ENCODE measurements at places on chromosomes 12 and 14.

DNA sequence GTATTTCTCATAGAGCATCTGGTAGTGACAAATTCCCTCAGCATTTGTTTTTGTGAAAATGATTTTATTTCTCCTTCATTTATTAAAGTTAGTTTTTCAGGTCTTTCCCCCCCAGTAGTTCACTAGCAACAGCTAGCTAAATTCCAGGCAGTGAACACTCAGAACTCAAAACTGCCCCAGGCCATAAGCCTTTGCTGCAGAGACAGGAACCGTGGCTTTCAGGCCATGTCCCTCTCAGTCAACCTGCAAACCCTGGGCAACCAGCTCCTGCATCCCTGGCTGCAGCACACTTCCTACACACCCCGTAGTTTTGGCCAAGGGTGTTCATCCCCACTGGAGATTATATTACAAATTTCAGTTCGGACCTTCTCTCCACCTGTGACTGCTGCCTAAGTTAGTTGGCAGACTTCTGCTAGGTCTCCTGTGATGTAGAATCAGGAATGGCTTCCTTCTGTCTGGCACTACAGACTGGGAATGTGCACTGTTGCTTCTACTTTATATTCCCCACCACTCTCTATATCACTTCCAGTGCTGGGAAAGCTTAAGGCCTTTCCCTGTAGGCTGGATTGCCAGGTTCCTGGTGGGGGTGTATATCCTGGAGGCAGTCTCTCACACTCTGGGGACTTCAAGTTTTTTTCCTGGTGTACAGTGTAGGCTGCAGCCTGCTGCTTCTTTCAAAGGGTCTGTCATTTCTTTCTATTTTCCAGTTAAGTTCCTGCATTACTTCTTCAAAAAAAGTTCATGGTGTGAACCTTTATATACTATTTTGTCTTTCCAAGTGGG, 924.4 kb upstream of the LRFN5 start:
- DNase-seq = no peak

- DNase-seq = no peak
These were observed 15.1 kb downstream of the SLC15A4 start for GRCh38 chr12:128808651-128809050.

- peak; percentile 83 for DNase-seq
These were observed 18.1 kb downstream of the RFC5 start for GRCh38 chr12:118034429-118035189.

- no peak for DNase-seq
These were observed 64.7 kb downstream of the TMEM121 start for GRCh38 chr14:105591052-105591451.

GRCh38 chr12:2354151-2354991, 301.6 kb downstream of the CACNA1C start:
- peak; percentile 93 for DNase-seq

DNA sequence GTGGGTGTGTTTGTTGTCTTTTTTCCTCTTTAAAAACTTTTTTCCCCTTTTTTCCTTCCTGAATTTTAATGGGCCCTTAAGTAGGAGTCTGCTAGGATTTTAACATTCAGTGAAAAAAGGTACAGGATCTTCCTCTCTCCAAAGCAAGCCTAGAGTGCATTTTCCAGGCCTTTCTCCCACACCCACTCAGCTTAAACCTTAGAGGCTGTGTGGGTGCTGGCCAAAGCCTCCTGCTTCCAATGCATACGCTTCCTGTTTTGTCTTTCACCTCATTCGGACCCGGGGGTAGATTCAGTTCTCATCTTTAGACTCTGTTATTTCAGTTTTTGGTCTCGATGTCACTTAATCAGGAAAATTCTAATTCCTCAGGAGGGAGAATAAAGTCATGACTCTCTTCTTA, 51.2 kb downstream of the TMEM30B start:
- no peak for DNase-seq

GRCh38 chr12:91951571-91951970, 194.1 kb downstream of the BTG1 start:
- DNase-seq = no peak

- DNase-seq = no peak
These were observed 36.0 kb downstream of the ATF1 start for GRCh38 chr12:50799908-50800307.

DNA sequence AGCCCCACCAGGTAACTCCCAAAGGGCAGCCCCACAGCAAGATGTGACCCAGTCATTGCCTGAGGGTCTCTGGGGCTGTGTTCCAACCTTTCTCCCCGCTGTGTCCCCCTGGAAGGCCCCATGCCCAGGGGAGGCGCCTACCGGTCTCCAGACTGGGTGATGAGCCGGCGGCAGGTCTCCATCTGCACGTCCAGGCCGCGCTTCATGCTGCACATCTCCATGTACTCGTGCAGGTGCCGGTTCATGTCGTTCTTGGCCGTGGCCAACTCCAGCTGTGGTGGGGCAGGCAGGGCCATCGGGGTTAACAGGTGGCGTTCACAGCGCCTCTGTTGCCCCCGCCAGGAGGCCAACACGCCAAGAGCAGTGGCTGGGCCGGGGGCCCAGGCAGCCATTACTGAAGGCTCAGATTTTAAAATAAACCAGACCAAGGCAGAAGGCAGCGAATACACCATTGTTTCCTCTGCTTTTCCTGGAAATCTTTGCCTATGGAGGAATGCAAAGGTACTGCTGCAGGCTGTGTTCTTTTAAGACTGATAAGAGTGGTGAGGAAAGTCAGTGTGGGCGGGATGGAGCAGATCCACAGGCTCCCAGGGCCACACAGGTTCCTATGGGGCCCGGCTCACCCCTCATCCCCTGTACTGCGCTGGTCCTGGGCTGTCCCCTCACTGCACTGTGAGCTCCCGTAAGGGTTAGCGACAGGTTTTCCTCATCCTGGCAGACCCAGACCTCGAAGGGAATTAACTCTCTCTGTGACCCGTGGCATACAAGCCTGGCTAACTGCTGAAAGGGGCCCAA, 7.3 kb downstream of the GAPDH start:
- no peak for DNase-seq

GRCh38 chr12:10645910-10646309, 27.9 kb downstream of the STYK1 start:
- DNase-seq = no peak

- DNase-seq = no peak
These were observed 2.8 kb downstream of the PRIM1 start for GRCh38 chr12:56749359-56749758.

DNA sequence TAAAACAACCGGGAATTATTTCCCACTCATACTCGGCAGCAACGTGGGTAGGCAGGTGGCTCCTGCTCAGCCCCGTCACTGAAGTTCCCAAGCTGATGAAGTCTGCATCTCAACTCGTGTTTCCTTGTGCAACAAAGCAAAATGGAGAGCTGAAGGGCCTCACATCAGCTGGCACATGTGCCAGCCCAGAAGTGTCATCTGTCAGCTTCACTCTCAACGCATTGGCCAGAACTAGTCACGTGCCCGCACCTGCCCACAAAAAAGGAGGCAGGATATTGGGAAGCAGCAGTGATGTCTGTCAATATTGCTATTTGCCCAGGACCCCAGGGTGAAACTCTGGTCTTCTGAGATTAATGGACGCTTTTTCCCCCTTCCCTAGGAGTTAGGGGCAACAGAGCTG, 344.0 kb downstream of the BCL11B start:
- DNase-seq = no peak

DNA sequence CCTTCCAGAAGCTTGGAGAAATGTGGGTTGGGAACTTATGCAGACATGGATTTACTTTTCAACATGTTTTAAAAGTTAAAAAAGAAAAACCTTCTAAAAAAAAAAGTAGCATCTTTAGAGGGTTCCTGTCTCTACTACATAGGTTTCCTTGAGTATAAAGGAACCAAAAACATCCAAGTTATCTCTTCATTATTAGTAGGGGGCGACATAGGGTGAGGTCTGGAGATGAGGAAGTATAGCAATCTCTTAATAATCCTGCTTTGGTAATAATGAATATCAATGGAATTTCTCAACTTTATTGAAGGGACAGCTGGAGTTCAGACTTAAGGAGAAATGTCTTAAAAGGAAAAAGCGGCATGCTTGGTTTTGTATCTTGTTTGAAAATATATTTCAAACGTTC, 6.5 kb upstream of the PLXNC1 start:
- DNase-seq = no peak

DNA sequence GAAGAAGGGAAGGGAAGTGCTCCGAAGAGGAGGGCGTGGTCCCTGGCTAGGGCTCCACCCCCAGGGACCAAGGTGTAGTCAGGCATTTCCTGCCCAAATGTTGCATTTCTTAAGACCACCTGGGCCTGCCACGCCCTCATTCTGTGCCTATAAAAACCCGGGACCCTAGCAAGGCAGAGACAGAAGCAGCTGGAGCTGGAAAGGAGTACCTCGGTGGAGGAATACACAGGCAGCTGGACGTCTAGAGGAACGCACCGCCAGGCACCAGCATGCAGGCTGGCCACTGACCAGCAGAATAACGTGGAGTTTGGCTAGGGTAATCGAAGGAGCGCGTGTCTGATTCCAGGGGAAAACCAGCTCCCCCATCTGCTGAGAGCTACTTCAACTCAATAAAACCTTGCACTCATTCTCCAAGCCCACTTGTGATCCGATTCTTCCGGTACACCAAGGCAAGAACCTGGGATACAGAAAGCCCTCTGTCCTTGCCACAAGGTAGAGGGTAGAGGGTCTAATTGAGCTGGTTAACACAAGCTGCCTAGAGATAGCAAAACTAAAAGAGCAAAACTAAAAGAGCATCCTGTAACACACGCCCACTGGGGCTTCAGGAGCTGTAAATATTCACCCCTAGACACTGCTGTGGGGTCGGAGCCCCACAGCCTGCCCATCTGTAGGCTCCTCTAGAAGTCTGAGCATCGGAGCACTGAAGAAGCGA, 21.0 kb downstream of the CFL2 start:
- peak; percentile 63 for DNase-seq

DNA sequence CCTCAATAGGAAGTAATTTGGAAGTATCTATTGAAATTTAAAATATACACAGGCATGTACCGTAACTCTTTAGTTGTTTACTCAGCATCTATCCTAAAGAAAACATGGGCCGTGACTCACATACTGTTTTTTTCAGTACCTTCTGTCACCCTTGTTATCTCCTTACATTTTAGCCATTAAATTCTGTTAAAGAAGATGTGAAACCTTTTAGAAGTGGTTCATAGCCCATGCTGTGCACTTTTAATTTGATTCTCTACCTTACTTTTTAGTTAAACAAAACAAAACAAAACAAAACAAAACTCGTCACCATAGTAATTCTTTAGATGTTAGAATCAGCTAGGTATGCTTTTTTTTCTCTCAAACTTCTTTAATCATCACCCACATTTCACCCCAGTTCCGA, 494.4 kb upstream of the RGS6 start:
- DNase-seq = no peak

GRCh38 chr12:24379861-24380521, 430.5 kb upstream of the SOX5 start:
- DNase-seq = no peak

GRCh38 chr14:88799522-88799921, 6.8 kb upstream of the EML5 start:
- DNase-seq = no peak

- DNase-seq = no peak
These were observed 64.8 kb upstream of the MAX start for GRCh38 chr14:65167072-65167645.

- DNase-seq = no peak
These were observed 5.5 kb downstream of the ITGA5 start for GRCh38 chr12:54413284-54414190.

GRCh38 chr12:83827860-83828259, 1084.7 kb downstream of the SLC6A15 start:
- no peak for DNase-seq

- no peak for DNase-seq
These were observed 5.6 kb upstream of the NFATC4 start for GRCh38 chr14:24362241-24362960.

GRCh38 chr12:127729381-127729780, 537.6 kb upstream of the TMEM132C start:
- DNase-seq = no peak

DNA sequence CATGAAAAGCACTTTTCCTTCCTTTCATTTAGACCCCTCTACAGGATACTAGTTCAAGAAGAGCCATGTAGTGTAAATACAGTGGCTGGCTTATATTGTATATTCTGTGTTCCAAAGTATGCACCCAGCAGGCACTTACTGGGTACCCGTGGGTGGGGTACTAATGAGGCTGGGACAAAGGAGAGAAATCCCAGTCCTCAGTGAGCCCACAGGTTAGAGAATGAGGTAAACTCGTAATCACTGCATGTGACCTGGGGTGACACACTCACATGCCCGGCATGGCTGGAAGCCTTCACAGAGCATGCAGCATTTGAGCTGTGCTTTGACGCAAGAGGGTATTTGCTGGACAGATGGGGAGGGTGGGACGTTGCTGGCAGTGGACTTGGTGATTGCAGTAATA, 17.1 kb downstream of the SLC24A4 start:
- no peak for DNase-seq

- no peak for DNase-seq
These were observed 84.3 kb downstream of the PLCZ1 start for GRCh38 chr12:18653465-18653864.

Measured in G401 (cell line).